D341Med (cell line): ENCODE measurements at places on chromosomes 13 and 19.

DNA sequence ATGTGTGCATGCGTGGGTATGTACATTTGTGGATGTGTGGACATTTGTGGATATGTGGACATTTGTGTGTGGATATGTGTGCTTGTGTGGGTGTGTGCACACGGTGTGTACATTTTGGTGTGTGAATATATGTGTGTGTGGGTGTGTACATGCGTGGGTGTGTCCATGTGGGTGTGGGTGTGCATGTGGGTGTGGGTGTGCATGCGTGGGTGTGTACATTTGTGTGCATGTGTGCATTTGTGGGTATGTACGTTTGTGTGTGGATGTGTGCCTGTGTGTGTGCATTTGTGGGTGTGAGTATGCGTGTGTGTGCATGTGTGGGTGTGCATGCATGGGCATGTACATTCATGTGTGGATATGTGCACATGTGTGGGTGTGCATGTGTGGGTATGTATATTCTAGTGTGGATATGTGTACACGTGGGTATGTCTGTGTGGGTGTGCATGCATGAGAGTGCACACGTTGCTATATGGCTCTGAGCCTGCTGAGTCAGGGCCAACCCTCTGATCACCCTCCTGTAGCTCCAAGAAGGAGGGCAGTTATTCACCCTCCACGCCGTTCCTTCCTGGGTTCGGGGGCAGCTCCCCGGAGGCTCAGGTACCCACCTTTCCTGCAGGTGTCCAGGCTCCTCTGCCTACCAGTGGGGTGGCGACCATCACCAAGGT lies 20.3 kb downstream of the COMP start:
- no peak for DNase-seq

DNA sequence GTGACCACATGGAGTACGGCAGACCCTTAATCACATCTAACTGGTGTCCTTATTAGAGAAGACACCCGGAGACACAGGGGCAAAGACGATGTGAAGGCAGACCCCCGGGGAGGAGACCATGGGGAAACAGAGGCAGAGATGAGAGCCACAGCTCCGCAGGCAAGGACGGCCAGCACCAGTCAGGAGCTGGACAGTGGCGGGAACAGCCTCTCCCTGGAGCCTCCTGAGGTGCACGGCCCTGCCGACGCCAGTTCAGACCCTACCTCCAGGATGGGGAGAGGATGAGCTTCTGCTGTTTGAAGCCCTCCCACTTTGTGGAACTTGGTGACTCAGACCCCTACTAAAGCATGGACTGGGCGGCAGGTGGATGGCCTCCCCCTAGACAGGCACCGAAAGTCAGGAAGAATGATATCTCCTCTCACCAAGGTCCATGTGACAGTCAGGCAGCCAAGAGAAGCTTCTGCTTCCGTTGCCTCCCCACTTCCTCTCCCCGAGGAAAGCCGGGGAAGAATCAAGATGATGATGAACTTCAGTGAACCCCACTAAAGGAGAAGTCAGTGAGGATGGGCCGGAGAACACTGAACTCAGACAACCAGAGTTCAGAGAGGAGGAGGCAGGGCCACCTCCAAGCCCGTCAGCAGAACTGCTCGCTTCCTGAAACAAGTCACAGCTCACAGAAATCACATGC lies 25.4 kb downstream of the RAB20 start:
- DNase-seq = no peak

DNA sequence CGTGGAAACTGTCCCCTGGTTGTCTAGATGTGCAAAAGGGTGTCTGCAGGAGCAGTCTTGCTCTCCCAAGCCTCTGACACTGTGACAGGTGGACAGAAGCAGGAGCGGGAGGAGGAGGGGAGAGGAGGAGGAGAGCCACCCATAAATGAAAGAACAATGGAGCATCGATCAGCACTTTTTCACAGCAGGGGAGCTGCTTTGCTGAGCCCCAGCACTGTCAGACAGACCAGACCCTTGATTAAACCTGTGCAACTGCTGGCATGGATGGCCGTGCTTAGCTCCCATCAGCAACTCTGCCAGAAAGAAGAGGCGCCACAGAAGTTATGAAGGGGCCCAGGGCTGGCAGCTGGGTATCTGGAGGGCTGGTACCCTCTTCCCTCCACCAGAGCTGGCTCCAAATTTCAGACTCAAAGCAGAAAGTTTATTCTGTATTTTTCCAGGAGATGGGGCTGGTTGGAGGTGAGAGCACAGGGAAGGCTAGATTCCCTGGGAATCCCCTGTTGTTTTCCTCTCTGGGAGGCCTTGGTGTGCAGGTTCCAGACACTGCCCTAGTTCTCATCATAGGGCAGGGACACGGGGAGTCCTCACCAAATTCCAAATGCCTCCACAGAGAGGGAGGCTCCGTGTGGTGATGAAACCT lies 1192.2 kb downstream of the UQCRFS1 start:
- DNase-seq = no peak

GRCh38 chr19:18785179-18786124 lies 5.7 kb downstream of the COMP start:
- peak; percentile 99 for DNase-seq

DNA sequence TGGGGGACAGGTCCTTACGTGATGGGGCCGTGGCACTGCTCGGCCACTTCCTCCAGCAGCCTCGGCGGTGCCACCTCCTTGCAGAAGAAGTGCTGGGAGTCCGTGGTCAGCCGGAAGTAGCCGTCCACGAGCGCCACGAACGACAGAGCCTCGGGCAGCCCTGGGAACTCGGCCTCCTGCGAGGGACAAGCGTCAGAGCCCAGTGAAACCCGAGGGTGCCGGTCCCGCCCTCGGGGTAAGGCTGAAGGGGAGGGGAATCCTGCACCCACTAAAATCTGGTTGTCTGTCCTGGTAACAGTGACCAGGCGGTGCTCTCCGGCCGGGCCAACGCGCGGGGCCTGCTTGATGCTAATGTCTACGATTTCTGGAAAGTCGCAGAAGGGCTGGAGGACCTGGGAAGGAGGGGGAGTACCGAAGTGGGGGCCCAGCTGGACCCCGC lies 6.4 kb downstream of the JAK3 start:
- no peak for DNase-seq

DNA sequence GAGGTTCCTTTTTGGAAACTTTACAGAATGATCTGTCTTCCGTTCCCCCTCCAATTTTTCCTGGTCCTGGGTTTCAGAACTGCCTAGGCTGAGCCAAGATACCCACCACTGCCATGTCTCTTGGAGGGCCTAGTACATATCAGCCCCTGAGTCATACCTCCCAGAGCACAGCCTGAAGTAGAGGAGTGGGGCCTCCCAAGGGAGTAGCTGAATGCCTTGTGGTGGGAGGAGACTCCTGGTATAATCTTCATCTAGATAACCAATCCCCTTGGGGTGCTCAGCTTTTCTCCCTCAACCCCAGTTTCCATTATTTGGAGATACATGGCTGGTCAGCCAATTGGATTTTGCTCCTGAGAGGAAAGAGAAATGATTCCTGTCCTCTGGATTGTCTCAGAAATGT lies 30.3 kb downstream of the ZNF763 start:
- DNase-seq = peak; percentile 43

- no peak for DNase-seq
Observed at GRCh38 chr13:49098771-49099512, 121.2 kb upstream of the MLNR start.

GRCh38 chr19:42475366-42475765 lies 32.6 kb upstream of the CXCL17 start:
- no peak for DNase-seq

- no peak for DNase-seq
Observed at GRCh38 chr13:69226427-69226826, 881.2 kb upstream of the ATXN8OS start.

GRCh38 chr19:12802267-12803106 lies 618 bp downstream of the THSD8 start:
- DNase-seq = no peak

DNA sequence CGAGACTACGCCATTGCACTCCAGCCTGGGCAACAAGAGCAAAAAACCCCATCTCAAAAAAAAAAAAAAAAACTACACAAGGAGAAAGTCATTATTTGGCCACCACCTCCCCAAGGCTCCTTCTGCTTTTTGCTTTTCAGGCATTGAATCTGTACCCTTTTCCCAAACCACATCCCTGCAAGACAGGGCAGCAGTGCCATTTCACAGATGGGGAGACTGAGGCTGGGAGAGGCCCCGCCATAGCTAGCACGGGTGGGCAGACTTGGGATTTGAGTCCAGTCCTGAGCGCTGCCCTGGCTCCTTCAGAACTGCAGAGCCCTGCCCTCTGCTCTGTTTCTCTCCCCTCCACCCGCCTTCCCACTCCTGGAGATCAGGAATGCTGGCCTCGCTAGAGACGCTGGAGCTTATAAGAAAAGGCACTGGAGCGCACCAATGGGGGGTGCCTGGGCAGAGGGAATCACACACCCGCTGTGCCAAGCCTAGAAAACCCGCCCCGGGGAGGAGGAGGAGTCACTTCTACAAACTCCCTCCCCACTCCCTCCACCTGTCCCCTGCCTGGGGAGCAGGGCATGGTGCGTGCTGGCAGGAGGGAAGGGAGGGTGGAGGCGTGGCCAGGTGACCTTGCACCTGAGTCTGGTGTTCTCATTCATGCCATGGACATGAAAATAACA lies 17.6 kb downstream of the TJP3 start:
- DNase-seq = peak; percentile 61

- DNase-seq = no peak
Observed at GRCh38 chr13:110431425-110432294, 124.6 kb downstream of the COL4A2 start.

- no peak for DNase-seq
Observed at GRCh38 chr13:99459099-99459850, 42.0 kb upstream of the TM9SF2 start.

DNA sequence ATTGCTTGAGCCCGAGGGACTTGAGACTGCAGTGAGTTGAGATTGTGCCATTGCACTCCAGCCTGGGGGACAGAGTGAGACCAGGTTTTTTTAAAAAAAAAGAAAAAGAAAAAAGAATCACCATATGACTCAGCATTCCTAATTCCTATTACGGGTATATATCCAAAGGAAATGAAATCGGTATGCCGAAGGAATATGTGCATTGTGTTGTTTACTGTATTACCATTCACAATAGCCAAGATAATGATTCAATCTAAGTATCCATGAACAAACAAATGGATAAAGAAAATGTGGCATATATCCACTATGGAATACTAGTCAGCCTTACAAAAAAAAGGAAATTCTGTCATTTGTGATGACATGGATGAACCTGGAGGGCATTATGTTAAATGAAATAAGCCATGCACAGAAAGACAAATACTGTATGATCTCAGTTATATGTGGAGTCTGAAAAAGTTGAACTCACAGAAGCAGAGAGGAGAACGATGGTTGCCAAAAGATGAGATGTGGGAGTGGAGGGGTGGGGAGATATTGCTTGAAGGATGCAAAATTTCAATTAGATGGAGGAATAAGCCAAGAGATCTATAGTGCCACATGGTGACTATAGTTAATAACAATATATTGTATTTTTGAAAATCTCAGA lies 4.3 kb upstream of the KL start:
- no peak for DNase-seq

GRCh38 chr13:50355797-50356196 lies 340.6 kb downstream of the KCNRG start:
- no peak for DNase-seq

DNA sequence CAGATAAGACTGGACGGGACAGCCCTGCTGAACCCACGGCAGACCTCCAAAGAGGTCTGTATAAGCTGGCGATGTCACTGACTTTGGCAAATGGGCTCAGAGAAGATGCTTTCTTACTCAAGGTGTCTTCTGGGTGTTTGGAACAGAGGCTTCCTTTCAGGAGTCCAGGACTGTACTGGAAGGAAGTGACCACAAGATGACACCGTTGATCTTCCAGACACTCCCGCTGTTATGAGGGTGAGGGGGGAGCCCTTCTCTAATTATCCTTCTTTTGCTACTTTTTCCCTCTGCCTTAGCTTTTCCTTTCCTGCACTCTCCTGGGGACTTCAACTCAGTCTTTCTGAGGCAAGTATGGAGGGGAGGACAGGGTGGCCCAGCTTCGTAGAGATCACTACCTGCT lies 65.2 kb upstream of the ZNF599 start:
- DNase-seq = peak; percentile 69

- no peak for DNase-seq
Observed at GRCh38 chr13:109821103-109821502, 34.7 kb upstream of the IRS2 start.

DNA sequence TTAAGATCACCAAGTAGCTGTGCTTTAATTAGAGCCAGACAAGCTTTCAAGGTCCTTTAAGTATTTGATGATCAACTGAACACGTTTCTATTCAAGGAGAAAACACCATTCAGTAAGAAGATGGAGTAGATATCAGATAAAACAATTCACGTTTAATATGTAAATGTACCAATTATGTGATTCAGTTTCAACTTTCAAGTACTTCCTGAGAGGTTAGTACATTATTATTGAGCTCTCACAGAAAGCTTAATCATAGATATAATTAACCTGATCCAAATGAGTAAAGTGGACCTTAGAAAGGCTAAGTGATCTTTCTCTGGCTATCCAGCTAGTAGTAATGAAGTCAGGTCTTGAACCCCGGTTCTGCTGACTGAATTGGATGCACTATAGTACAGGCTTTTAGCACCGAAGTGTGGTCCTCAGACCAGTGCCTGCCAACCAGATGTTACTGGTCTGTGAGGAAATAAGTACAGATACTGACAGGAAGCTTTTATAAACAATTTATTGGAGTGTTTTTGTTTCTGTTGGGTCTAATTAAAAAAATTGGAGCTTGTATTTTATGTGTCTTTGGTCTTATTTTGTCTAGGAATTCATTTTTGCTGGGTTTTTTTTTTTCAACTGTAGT lies 10.2 kb downstream of the CLN5 start:
- no peak for DNase-seq

GRCh38 chr13:47135800-47136503 lies 239.1 kb upstream of the HTR2A start:
- no peak for DNase-seq

- peak; percentile 56 for DNase-seq
Observed at GRCh38 chr19:13262450-13262849, 112.2 kb downstream of the IER2 start.

DNA sequence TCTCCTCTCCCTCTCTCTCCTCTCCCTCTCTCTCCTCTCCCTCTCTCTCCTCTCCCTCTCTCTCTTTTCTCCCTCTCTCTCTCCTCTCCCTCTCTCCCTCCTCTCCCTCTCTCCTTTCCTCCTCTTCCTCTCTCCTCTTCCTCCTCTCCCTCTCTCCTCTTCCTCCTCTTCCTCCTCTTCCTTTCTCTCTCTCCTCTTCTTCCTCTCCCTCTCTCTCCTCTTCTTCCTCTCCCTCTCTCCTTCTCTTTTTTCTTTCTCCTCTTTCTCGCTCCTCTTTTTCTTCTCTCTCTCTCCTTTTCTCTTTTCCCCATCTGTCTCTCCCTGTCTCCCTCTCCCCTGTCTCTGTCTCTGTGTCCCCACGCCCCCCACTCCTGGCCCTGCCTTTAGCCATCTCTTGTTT lies 136.7 kb downstream of the GGACT start:
- DNase-seq = no peak

DNA sequence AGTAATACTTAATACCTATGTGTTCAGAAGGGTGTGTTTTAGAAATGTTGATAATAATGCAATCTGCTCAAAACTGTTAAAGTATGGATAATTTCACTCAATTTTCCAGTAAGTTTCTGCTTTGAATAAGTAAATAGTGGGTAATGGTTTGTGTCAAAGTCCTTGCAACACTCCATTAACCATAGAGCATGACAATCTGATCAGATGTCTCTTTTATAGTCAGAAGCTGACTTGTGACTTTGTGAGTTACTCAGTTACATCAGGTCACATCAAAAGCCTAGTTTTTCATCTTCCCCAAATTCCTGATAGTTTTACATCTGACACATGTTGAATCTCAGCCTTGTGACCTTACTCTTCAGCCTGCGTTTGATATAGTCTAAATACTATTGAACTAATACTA lies 338.0 kb downstream of the EFNB2 start:
- DNase-seq = no peak

- no peak for DNase-seq
Observed at GRCh38 chr19:18507727-18508440, 14.0 kb downstream of the ELL start.
